Vagina (tissue), 2 donors: ENCODE measurements at places on chromosomes 16 and 17.

GRCh38 chr17:61221181-61221580, 178.5 kb upstream of the TBX2 start:
- DNase-seq: no peak

- DNase-seq: no peak
Observed at GRCh38 chr17:49018116-49018612, 21.0 kb downstream of the IGF2BP1 start.

- no peak for DNase-seq
Observed at GRCh38 chr16:89152831-89153700, 18.5 kb upstream of the CDH15 start.

DNA sequence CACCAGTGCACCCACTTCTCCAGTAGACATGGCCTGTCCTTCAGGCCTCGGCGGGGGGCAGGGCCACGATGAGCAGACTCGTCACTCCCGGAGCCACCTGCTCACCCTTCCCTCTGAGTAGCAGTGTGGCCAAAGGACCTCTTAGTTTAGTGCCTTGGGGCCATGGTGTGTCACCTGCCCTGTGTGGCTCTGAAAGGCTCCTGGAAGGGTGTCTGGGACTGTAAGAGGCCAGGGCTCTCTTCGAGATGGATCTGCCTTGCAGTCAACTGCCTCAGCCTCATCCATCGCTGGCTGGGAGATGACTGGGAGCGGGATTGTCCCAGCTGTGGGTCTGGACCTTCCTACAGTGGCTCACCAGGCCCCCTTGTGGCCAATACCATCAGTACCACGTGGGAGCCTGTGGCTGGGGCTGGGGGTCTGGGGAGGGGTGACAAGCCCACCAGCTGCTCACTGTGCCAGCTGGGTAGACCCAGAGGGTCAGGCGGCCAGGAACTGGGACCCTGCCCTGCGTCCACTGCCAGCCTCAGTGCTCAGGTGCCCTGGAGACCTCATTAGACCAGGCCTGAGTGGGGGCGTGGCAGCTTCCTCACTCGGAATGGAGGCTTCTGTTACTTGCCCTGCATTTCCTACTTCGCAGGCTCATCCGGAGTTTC, 133.4 kb downstream of the OR1D5 start:
- DNase-seq: no peak

DNA sequence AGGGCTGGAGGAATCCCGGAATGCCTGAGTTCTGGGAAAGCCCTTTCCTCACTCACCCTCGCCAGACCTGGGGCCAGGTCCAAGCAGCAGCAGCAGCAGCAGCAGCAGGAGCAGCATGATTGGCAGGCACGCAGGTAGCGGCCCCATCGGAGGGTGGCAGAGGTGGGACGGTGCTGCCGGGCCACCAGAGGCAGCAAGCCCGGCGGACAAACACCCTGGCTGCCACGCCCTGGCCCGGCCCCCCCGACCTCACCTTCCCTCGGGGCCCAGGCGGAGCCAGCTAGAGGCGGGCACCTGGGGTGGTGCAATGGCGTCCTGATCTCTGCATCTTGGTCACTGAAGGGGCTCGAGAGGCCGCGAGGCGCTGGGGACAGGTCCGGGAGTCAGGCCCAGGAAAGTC, 122.4 kb downstream of the LAT start:
- DNase-seq: no peak

- DNase-seq: no peak
Observed at GRCh38 chr17:74870512-74870911, 2.3 kb downstream of the FDXR start.

GRCh38 chr16:30901201-30902028, 5.0 kb downstream of the CTF1 start:
- DNase-seq: no peak

- DNase-seq: no peak
Observed at GRCh38 chr16:86090461-86091170, 191.7 kb downstream of the IRF8 start.

GRCh38 chr16:17998996-17999395, 337.5 kb downstream of the NPIPA8 start:
- no peak for DNase-seq

DNA sequence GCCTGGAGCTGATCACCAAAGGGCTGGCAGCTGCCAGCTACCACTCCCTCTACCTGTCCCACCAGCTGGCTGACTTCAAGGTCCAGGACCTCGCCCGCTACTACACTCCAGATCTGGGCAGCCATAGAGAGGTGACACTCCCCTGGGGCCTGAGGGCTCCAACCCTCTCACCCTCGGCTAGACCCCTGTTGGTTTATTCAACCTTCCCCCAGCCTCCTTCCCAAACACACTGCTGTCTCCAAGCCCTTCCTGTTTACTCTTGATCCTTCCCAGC, 18.0 kb downstream of the ALOX12B start:
- DNase-seq: no peak

DNA sequence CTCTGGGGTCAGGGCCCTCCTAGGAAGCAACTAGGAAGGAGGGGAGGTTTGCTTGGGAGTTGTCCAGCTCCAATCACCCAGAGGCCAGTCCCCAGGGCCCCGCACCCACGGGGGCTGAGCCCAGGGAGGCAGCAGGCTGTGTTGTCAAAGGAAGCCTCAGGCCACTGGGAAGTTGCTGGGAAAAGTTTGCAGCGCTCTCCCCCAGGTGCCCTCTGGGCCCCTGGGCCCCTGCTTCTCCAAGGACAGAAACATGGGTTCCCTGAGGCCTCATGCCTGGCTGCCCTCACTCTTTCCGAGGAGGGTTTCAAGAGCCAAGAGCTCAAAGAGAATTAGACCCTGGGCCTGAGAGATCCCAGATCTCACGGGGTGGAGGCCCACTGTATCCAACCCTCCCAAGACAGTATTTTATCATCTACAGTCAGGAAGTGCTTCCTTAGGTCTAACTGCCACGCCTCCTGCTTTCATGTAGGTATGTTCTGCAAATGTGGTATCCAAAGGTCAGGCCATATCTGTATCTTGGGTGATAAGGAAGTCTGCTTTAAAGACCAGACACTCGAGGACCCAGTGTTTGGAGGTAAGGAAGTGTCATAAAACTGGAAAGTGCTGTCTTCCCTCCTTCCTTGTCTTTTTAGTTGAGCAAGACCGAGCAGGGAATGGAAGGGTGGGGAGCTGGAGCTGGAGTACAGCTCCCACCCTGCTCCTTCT, 44.2 kb upstream of the ZNF423 start:
- DNase-seq: no peak

DNA sequence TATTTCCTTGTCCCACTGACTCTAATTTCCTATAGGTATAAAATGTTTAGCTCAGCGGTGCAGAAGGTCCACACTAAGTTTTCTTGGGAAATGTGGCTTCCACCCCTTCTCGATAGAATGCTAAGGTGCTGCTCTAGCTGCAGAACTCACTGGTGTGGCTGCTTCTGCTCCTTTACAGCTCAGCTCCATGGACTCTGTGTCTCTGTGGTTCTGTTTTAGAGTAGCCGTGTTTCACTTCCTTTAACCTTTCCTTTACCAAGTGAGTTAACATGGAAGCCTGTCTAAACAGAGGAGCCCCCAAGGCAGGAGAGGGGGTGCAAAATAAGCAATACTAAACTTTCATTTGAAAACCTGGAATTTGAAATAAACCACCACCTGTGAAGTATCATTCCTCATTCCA, 65.3 kb downstream of the SPECC1 start:
- DNase-seq: no peak

- no peak for DNase-seq
Observed at GRCh38 chr17:27497696-27498095, 41.4 kb downstream of the KSR1 start.

DNA sequence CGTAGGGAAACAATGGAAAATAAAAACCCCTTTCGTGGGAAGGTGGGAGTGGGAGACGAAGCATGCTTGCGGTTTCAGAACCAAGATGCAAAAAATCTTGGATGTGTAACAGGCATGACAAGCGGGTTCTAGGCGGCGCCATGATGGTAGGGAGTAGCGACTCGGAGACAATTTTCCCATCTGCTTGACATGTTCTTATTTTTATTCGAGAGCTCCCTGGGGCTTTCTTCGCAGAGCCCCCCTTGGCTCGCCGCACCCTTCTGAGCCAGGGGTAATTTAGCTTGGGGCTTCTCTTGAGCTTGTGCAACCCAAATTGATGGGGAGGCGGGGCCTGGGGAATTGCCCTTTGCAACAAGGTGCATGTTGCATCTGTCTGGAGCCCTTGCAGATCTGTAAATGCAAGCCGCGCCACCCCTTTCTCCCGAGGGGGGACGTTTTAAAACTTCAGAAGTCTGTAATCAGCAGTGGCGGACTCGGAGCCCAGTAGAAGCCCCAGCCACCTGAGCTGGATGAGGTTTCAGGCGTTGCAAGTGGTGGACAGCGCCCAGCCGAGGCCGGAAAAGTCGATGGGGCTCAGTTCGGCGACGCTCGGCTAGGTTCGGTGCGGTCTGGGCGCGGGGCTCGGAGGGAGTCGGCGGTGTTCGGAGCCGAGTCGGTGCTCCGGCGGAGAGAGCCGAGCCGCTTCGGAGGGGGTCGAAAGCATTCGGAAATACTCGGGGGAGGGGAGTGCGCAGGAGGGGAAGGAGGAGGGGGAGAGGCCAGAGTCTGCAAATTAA, 2.9 kb downstream of the GNAO1 start:
- no peak for DNase-seq

DNA sequence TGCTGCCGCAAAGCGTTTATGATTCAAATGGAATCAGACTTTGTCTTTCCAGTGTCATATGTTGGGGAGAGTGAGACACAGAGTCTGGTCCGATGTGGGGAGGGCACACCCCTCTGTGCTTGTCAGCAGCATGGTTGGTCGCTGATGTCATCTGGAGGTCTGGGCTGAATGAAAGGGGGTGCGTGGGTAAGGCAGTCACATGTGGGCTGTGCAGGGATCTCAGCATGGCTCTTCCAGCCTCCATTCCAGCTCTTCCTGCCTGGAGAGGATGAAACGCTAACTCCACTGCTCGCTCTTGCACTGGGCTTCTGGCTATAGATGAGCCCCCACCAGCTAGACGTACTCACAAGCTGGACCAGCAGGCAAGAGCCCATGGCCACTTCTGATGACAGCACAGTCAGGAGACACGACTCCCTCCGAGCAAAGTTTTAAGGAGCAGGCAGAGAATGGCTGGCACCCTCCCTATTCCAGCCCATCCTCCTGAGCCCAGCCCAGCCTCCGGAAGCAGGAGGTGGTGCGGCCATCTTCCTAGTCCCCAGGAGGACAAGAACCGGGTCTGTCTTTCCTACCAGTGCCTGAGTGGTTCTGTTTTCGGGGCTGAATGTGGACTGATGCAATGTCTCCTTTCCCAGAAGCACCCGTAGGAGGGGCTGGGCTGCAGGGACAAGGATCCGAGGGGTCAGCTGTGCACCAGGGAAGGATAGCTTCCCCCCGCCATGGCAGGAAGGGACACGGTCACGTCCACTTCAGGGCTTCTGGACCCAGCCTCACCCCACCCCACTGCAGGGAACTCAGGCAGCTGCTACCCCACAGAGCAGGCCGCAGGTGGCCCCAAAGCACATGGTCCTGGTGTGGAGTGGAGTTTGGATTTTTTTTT, 41.5 kb upstream of the CBFA2T3 start:
- no peak for DNase-seq

- no peak for DNase-seq
Observed at GRCh38 chr16:1874854-1875253, 2.9 kb upstream of the MEIOB start.

DNA sequence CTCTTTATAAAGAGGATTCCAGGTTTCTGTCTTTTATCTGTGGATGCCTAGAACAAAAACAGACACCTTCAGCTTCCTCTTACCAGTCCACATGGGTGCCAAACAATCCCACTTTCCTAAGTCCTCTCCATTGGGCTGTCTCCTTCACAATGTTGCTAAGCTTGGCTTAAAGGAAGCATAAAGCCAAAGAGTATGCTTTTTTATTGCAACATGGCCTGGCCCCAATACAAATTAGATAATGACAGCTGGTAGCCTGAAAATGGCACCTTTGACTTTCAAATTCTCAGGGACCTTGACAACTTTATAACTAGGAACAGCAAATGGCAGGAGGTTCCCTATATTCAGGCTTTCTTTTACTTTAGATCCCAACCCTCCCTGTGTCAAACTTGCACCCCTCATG, 55.8 kb downstream of the SLFN5 start:
- no peak for DNase-seq

- no peak for DNase-seq
Observed at GRCh38 chr17:73609758-73610157, 34.5 kb downstream of the SDK2 start.

GRCh38 chr16:2970563-2970962, 1.4 kb downstream of the PAQR4 start:
- DNase-seq: no peak
